ENCODE measurements at places on chromosomes 6 and 20.

GRCh38 chr6:4270776-4271175 lies 135.4 kb upstream of the ECI2 start:
- H3K27ac ChIP-seq = no peak overlapping the region
- H3K27me3 ChIP-seq = no peaks in the 10 kb centered on the region
- H3K36me3 ChIP-seq = no peaks in the 10 kb centered on the region
- no peak overlapping the region for H3K4me3 ChIP-seq

DNA sequence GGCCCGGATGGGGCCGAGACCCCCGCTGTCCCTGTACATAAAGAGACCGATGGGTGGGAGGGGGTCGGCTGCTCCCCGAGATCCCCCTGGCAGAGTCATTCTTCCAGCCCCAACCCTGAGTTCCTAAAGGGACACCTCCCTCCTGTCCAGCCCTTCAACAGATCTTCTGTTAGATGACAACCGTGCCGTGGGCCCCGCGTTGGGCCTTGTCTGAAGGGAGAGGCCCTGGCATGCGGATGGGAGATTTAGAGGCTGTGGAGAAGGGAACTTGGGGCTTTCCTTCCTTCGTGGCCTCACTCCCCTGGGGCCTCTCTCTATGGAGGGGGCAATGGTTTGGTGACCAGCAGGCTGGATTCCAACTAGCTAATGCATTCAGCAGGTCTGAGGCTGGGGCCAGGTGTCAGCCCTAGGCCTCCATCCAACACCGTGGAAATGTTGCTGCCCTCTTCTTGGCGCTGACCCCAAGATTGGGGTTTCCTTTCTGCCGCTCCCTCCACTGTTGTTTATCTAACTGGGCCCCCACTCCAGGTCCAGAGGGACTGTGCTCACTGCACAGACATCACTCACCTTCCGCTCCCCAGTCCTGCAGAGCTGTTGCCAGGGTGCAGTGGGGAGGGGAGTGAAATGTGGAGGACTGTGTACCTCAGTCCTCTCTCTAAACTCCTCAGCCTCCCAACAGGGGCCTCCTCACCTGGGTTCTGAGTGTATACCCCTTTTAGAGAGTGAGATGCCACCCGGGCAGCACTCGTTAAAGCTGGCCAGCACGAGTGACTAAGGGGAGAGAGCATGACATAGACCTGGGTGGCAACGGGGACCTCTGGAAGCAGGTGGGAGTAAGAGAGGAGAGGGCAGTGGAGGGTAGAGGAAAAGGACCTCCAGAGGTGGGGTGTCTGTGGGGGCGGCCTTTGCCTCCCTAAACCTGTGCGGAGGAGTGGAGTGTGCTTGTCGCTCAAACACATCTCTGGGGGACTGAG lies 6.7 kb downstream of the TMEM151B start:
- H3K27ac ChIP-seq = no peak overlapping the region
- DNase-seq = no peak
- H3K36me3 ChIP-seq = no peaks in the 10 kb centered on the region
- H3K4me1 ChIP-seq = no peaks in the 10 kb centered on the region
- H3K4me3 ChIP-seq = no peak overlapping the region
- no peaks in the 10 kb centered on the region for H3K27me3 ChIP-seq

GRCh38 chr6:25229671-25230321 lies 49.4 kb upstream of the CARMIL1 start:
- H3K27me3 ChIP-seq = no peaks in the 10 kb centered on the region
- H3K36me3 ChIP-seq = no peaks in the 10 kb centered on the region
- no peak for DNase-seq
- H3K27ac ChIP-seq = peak overlapping the region; percentile 45
- peaks cover 25% of the 10 kb centered on the region for H3K4me1 ChIP-seq

DNA sequence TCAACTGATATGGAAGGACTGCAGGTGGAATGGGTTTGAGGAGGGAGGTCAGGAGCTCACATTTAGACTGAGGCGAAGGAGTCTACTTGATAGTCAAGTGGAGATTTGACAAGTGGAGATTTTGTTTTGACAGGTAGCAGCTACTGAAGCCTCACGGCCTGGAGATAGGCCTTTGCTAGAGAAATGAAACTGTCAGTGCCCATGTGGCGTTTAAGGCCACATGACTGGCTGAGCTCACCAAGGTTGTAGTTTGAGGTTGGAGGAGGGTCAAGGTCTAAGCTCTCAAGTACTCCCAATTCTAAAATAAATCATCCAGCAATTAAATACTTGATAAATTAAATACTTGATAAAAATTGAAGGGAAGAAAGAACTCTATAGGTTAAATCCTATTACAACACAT lies 80.1 kb upstream of the C6orf118 start:
- no peak overlapping the region for H3K4me3 ChIP-seq
- DNase-seq = no peak
- H3K36me3 ChIP-seq = no peaks in the 10 kb centered on the region
- no peaks in the 10 kb centered on the region for H3K4me1 ChIP-seq
- no peaks in the 10 kb centered on the region for H3K27me3 ChIP-seq

DNA sequence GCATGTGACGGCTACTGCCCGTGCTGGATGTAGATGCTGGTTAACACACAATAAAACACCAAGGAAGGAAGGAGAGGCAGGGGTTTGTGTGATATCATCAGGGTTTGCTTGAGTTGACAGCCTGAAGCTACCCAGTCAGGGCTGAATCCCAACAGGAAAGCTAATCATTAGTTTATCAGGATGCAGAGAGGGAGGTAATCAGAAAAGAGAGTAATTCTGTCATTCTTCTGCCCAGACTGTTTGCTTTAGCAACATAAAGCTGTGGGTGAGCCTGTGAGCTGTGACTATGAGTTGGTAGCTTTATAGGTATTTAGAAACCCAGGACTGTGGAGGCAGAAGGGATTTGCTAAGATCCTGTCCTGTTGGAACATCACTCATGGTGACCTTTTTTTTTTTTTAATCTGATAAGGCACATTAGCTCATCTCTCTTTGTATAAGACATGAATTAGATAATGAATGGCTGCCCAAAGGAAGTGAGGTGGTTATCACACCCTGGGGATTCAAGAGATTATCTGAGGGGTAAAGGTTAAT lies 79.3 kb downstream of the CAP2 start:
- no peaks in the 10 kb centered on the region for H3K4me1 ChIP-seq
- H3K36me3 ChIP-seq = no peaks in the 10 kb centered on the region
- no peak overlapping the region for H3K27ac ChIP-seq
- no peak for DNase-seq

DNA sequence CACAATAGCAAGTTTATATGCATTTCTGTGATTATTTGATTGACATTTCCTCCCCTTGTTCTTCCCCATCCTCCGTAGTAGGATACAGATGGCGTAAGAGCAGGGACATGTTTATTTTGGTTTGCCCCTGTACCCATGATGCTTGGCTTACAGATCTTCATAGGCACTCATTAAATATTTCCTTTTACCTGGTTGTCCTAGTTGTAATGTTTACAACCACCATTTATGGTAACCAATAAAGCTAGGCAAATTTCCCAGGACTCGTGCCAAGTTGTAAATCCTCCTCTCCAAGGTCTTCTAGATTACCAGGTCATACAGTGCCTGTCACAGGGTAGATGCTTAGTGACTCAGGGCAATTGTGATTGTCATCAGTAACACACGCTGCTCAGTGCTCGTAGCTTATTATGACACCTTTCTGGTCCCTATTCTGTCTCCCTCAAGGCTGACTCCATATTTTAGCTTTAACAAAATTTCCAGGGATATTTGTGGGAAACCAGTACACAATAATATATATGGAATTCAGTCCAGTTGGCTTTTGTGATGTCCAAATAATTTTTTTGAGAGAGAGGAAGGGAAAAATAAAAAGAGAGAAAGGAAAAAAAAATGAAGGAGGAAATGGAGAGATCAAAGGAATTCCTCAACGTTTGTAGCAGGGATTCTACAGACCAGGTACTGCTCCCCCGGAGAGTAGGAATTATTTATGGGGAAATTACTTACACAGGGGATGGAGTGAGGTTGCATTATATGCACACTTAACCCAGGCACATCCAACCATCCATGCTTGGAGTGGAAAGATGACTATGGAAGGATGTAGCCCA lies 24.6 kb downstream of the CYP24A1 start:
- no peaks in the 10 kb centered on the region for H3K36me3 ChIP-seq
- no peak overlapping the region for H3K4me3 ChIP-seq
- H3K27ac ChIP-seq = no peak overlapping the region
- no peaks in the 10 kb centered on the region for H3K27me3 ChIP-seq
- no peaks in the 10 kb centered on the region for H3K4me1 ChIP-seq

- peaks cover 10% of the 10 kb centered on the region for H3K4me1 ChIP-seq
- no peak for DNase-seq
- H3K4me3 ChIP-seq = no peak overlapping the region
Measured at GRCh38 chr20:10662661-10663458, 10.9 kb downstream of the JAG1 start.

DNA sequence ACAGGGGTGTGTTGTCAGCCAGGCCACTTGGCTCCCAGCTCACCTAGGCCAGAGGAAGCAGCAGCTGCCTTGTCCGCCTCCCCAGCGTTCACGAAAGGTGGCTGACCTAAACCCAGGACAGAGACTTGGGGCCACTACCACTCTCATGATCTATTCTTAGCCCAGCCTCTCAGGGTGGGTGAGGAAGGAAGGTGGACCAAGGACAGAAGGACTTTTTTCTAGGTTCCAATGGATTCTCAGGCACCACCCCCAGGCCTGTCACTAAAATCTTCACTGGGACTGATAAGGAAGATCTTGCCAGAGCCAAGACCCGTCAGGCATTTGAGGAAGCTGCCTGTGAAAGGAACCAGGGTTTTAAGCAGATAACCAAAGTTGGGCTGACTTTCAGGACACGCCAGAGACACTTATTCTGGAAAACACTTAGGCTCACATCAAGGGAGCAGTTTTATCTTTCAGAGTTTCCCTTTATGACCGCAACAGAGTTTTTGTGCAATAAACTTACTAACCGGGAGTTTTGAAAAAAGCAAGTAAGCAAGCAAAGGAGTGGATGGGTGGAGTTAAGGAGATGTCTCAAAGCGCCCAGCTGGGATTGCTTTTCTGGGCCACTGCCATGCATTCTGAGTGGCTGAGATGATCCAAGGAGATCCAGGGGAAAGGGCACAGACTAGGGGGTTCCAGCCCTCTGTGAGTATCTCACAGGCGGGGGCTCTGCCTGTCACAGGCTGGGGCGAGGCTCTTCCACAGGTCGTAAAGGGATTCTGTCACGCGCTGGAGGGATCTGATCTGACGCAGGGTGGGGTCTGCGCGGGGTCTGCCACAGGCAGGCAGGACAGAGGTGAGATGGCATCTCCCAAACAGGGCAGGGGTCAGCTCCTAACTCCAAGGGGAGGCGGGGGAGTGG lies 989 bp downstream of the FITM2 start:
- no peak for DNase-seq
- H3K4me3 ChIP-seq = peak overlapping the region; percentile 97
- no peaks in the 10 kb centered on the region for H3K27me3 ChIP-seq
- peaks cover 11% of the 10 kb centered on the region for H3K4me1 ChIP-seq
- no peak overlapping the region for H3K27ac ChIP-seq
